ENCODE measurements at places on chromosomes 12 and 14.

- H3K4me1 ChIP-seq: peaks cover 18% of the 10 kb centered on the region
- H3K27ac ChIP-seq: no peak overlapping the region
- H3K27me3 ChIP-seq: peaks cover 36% of the 10 kb centered on the region
- H3K36me3 ChIP-seq: no peaks in the 10 kb centered on the region
These were observed 1.5 kb downstream of the FBLN5 start for GRCh38 chr14:91945751-91946621.

DNA sequence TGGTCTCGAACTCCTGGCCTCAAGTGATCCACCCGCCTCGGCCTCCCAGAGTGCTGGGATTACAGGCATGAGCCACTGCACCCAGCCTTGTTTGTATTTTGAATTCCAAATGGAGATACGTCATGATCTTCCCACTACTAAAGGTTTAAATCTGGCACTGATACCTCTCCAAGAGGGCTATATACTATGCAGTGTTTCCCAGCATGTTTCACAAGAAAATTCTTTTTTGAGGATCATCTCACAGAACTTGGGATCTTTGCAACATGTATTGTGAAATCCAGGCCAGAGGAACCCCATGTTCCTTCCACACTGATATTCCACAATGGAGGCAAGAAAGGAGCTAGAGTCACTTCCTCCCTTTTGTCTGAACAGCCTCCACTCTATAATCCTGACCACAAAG is 112.7 kb downstream of the NT5DC3 start:
- H3K27me3 ChIP-seq: peaks cover 3% of the 10 kb centered on the region
- H3K4me1 ChIP-seq: no peaks in the 10 kb centered on the region
- H3K27ac ChIP-seq: no peak overlapping the region
- H3K36me3 ChIP-seq: no peaks in the 10 kb centered on the region

DNA sequence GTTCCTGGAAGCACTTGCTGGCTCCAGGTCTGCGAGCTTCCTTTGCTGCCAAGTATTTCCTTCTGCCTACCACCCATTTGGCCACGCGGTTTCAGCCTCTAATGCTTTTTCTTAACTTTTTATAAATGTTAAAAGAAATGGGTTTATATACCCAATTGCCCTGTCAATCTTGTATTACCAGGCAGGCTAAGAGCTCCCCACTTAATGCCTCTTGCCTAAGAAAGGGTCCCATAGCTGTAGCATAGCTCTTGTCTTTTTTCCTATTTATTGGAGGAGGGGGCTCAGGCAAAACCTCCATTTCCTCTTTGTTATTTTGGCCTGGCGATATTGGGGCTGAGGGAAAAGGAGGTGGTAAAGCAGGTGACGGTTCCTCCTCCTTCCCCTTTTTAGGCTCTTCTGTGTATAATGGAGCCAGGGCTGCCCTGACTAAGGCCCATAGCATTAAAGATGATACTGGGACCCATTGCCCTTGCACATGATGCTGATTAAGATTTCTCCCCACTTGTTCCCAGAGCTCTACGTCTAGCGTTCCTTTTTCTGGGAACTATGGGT is 21.6 kb upstream of the BLTP3B start:
- no peak overlapping the region for H3K27ac ChIP-seq
- no peaks in the 10 kb centered on the region for H3K27me3 ChIP-seq
- no peak for DNase-seq
- peaks cover 6% of the 10 kb centered on the region for H3K36me3 ChIP-seq
- H3K4me1 ChIP-seq: peaks cover 17% of the 10 kb centered on the region

DNA sequence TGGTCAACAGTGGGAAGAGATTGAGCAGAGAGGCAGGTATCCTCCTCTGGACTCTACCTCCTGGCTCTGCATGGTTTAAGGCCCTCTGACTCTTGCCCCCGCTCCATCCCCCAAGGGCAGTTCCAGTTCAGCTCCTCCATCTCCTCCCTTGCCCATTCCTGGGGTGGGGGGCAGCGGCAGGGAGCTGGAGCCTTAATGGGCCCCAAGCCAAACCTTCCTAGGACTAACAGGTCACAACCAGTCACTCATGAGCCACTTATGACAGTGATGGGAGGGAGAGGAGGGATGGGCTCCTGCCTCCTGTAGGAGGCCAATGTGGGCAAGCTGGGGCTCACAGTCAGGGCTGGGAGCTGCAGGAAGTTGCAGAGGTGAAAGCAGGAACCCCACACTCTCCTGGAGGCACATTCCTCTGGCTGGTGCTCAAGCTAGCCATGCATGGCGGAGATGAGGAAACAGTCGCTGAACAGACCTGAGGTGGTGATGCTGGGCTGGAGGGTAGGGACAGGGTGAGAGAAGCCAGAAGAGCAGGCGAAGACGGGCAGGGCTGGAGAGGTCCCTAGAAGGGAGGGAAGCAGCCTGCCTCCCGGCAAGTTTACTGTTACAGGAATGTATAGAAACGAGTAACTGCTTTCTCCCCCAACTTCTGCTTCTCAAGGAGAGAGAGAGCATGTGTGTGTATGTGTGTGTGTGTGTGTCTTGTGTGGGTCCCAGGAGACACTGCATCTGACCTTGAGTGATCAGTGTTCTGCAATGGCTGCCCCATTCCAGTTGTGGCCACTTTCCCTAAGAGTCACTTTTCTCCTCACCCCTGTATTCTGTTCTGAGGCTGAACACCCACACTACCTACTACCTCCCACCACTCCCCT is 5.0 kb upstream of the RAPGEF3 start:
- H3K36me3 ChIP-seq: no peaks in the 10 kb centered on the region
- H3K27me3 ChIP-seq: peaks cover 4% of the 10 kb centered on the region
- peaks cover 21% of the 10 kb centered on the region for H3K4me1 ChIP-seq
- H3K27ac ChIP-seq: no peak overlapping the region

DNA sequence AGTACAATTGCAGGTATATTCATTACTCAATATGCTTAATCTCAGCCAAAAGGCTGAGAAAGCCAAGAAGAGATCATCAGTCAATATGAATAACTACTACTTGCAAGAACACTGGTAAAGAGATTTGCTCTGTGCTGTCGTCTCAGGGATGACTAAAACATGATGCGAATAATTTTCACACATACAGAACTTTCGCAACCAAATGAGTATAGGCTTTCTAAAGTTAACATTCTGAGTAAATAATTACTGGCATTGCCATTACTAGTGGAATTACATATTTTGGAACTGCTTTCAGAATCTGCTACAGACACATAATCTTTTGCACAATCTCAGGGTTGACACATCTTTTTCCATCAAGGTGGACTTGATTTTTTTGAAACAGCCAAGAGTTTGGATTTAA is 24.7 kb downstream of the NCKAP1L start:
- H3K4me3 ChIP-seq: no peak overlapping the region
- H3K27ac ChIP-seq: peak overlapping the region; percentile 96
- DNase-seq: no peak
- H3K27me3 ChIP-seq: no peaks in the 10 kb centered on the region
- H3K36me3 ChIP-seq: peaks cover 80% of the 10 kb centered on the region

DNA sequence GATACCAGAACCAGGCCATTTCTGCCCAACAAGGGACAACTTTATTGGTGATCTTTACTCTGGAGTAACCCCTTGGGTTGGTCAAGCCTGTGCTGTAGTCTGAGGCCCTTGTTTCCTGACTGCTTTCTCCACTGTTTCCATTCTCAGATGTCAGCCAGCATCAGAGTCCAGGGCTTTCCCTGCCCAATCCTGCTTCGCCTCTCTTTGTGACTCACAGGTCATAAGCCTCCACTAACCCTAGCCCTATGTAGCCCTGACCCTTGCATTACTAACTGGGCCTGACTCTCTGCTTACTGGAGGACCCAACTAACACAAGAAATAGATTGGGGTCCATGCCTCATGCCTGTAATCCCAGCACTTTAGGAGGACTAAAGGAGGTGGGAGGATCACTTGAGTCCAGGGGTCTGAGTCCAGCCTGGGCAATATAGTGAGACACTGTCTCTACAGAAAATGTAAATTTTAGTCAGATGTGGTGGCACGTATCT is 8.6 kb upstream of the SNRNP35 start:
- no peak for DNase-seq
- H3K4me3 ChIP-seq: peak overlapping the region; percentile 7
- peak overlapping the region; percentile 77 for H3K27ac ChIP-seq
- H3K4me1 ChIP-seq: peaks cover 20% of the 10 kb centered on the region
- peaks cover 2% of the 10 kb centered on the region for H3K36me3 ChIP-seq

- peaks cover 59% of the 10 kb centered on the region for H3K4me1 ChIP-seq
- peak; percentile 30 for DNase-seq
- no peaks in the 10 kb centered on the region for H3K27me3 ChIP-seq
- H3K27ac ChIP-seq: no peak overlapping the region
- H3K4me3 ChIP-seq: peak overlapping the region; percentile 80
These were observed 1.5 kb downstream of the IRF2BPL start for GRCh38 chr14:77026930-77027537.

DNA sequence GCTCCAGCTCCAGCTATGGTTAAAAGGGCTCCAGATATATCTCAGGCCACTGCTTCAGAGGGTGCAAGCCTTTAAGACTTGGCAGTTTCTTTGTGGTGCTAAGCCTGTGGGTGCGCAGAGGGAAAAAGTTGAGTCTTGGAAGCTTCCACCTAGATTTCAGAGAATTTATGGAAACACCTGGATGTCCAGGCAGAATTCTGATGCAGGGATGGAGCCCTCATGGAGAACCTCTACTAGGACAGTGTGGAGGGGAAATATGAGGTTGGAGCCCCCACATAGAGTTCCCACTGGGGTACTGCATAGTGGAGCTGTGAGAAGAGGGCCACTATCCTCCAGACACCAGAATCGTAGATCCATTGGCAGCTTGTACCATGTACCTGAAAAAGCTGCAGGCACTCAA is 69.9 kb downstream of the SDR9C7 start:
- H3K27ac ChIP-seq: no peak overlapping the region
- no peak for DNase-seq
- no peaks in the 10 kb centered on the region for H3K4me1 ChIP-seq
- no peak overlapping the region for H3K4me3 ChIP-seq

DNA sequence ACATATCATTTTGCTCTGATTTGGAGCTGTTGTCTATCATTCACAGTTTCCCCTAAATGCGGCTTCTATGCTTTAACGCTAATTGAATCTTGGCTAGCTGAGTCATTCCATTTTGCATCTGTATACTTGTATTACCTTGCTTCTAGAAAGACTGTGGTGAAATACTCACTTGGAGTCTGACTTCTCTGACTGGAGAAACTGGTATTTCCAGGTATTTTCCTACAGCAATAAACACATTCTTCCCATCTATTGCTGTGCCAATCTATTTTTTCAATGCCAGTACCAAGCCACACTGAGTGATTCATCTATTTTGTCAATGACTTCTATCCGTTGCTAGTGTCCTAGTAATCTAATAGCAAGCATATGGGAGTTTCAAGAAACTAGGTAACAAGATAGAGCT is 76.0 kb upstream of the ST8SIA1 start:
- peaks cover 31% of the 10 kb centered on the region for H3K4me1 ChIP-seq
- H3K36me3 ChIP-seq: no peaks in the 10 kb centered on the region
- DNase-seq: no peak
- H3K27me3 ChIP-seq: no peaks in the 10 kb centered on the region

- no peaks in the 10 kb centered on the region for H3K36me3 ChIP-seq
- no peak overlapping the region for H3K27ac ChIP-seq
- H3K27me3 ChIP-seq: peaks cover 7% of the 10 kb centered on the region
- H3K4me1 ChIP-seq: no peaks in the 10 kb centered on the region
These were observed 76.5 kb downstream of the FERMT2 start for GRCh38 chr14:52874389-52874788.

- no peaks in the 10 kb centered on the region for H3K36me3 ChIP-seq
- H3K27me3 ChIP-seq: peaks cover 4% of the 10 kb centered on the region
- no peak overlapping the region for H3K27ac ChIP-seq
- H3K4me3 ChIP-seq: no peak overlapping the region
- no peak for DNase-seq
These were observed 572.0 kb upstream of the ATP2B1 start for GRCh38 chr12:90280564-90281058.

- H3K4me1 ChIP-seq: peaks cover 66% of the 10 kb centered on the region
- no peaks in the 10 kb centered on the region for H3K27me3 ChIP-seq
These were observed 3.4 kb upstream of the GLRX5 start for GRCh38 chr14:95531473-95531872.

DNA sequence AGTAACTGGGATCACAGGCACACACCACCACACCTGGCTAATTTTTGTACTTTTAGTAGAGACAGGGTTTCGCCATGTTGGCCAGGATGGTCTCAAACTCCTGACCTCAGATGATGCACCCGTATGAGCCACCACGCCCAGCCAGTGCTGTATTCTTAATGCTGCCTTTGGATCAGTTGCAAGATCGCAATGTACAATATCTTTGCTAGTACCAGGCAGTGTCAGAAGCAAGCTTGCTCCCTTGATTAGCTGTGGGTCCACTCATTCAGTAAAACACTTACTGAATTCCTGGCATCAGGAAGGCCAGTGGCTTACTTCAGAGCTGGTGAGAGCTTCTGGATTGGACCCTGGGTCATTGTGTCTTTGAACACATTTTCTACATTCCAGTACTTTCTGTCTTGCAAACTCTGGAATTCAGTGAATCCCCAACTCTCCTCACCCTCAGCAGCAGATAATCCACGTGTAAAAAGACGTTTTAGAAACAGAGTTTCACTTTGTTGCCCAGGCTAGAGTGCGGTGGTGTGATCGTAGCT is 1183.7 kb downstream of the AACS start:
- DNase-seq: no peak
- H3K27me3 ChIP-seq: no peaks in the 10 kb centered on the region
- H3K36me3 ChIP-seq: no peaks in the 10 kb centered on the region
- H3K4me3 ChIP-seq: no peak overlapping the region
- no peaks in the 10 kb centered on the region for H3K4me1 ChIP-seq

DNA sequence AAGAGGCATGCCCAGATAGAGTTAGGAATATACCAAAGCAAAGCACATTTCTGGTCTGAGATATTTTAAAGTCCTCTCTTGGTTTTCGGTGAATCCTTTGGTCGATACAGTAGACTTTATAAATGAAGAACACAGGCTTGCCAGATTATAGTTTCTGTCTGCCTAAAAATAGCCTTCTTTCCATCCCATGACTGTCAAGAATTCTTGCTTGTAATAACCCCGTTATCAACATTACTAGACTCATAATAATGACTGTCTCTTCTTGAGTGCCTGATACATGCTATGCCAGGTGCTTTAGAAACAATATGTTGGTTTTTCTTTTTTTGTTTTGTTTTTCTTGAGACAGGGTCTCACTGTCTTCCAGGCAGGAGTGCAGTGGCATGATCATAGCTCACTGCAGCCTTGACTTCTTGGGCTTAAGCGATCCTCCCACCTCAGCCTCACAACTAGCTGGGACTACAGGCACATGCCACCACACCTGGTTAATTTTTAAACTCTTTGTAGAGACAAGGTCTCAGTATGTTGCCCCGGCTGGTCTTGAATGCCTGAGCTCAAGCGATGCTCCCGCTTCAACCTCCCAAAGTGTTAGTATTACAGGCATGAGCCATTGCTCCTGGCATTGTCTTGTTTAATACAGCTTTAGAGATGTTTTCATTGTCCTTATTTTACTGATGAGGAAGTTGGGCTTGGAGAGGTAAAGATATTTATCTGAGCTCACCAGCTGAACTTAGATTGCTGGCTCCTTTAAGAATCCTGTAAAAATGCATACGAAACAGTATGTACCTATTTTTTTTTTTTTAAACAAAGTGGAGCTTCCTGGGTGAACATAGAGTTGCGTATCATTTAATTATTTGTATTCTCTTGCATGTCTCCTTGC is 30.4 kb downstream of the CHST11 start:
- H3K4me1 ChIP-seq: peaks cover 94% of the 10 kb centered on the region
- no peak for DNase-seq
- H3K4me3 ChIP-seq: no peak overlapping the region
- no peaks in the 10 kb centered on the region for H3K27me3 ChIP-seq
- peak overlapping the region; percentile 46 for H3K27ac ChIP-seq
- H3K36me3 ChIP-seq: peaks cover 40% of the 10 kb centered on the region

GRCh38 chr14:105257464-105257863 is 9.1 kb downstream of the BTBD6 start:
- no peaks in the 10 kb centered on the region for H3K27me3 ChIP-seq
- peaks cover 4% of the 10 kb centered on the region for H3K36me3 ChIP-seq
- no peak overlapping the region for H3K4me3 ChIP-seq
- no peak overlapping the region for H3K27ac ChIP-seq
- DNase-seq: no peak
- peaks cover 8% of the 10 kb centered on the region for H3K4me1 ChIP-seq
